H54 (cell line): ENCODE measurements at places on chromosomes 4 and X.

- no peak for DNase-seq
Measured at GRCh38 chr4:150974750-150975149, 40.3 kb downstream of the LRBA start.

DNA sequence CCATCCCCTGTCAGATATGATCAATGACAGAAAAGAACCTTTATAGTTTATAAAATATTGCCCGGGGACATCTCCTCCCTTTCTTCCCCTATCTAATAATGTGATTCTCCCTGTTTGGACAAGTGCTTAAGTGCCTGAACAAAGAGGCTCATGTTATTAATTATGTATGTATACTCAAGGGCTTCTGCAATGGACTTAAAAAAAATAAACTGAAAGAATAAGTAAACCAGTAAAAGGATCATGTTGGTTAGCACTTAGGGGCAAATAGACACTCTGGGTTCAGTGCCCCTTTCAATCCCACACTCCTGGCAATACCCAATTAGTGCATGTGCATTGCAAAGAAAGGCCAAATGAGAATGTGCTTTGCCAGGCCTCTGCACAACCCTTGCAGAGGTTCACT lies 30.7 kb upstream of the RPS6KA6 start:
- DNase-seq = no peak

DNA sequence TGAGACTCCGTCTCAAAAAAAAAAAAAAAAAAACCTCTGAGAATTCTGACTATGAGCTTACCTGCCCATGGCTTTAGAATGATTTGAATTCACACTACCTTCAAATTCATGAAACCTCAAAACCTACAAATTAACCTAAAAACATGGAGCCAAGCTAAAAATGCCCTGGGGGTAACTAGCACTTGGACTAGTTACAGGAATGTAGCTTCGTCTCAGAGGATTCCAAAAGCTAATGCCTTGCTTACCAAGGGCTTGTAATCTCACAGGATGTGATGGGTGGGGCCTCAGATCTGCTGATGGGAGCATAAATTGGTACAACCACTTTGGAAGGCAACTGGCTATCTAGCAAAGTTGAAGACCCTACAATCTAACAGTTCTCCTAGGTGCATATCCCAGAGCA lies 79.4 kb upstream of the SPRY1 start:
- no peak for DNase-seq

GRCh38 chrX:81890521-81890920 lies 688.6 kb downstream of the SH3BGRL start:
- DNase-seq = no peak

GRCh38 chr4:92791871-92792440 lies 488.2 kb downstream of the GRID2 start:
- DNase-seq = no peak

GRCh38 chrX:155968791-155969190 lies 28.7 kb upstream of the IL9R start:
- no peak for DNase-seq

DNA sequence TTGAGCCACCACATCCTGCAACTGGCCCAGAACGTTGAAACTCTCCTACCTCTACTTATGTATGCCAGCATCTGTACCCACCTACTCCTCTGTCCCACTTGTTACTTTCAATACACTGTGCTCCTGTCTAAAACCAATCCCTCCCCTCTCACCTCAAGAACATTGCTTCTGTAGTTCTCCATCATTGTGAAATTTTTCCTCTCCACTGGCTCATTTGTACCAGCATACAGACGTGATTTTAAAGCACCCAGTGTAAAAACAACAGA lies 25.5 kb upstream of the USO1 start:
- DNase-seq = no peak

- no peak for DNase-seq
Measured at GRCh38 chr4:168886351-168886750, 123.7 kb downstream of the CBR4 start.

DNA sequence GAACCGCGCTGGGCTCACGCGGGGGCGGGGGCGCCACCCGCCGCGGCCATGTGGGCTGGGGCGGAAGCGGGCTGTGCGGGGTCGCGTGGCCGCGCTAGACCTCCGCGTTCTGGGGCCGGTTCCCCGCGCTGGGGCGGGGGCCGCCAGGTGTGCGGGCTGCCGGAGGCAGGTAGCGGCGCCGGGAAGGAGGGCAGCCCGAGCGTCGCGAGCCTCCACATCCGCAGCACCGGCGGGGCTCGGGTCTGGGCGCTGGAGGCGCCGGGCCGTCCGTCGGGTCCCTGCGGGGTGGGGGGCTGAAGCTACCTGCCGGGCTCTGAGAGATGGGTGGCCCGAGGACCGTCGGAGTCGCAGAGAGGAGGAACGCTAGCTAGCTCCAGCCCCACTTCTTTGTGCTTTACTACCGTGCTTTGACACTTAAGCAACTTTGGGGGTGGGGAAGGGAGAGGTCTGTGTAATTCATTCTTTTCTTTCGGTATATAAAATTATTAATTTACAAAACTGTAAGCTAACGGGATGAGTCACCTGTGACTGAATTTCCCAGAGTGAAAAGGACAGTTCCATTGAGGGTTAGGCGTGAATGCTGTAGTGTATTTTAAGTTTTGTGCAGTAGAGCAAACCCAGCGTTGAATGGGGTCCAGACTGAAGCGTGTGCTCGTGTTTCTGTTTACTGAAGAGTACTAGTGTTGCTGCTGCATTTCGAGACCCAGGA lies 689 bp downstream of the METAP1 start:
- DNase-seq = no peak

GRCh38 chr4:101696276-101697010 lies 94.1 kb upstream of the BANK1 start:
- DNase-seq = no peak

DNA sequence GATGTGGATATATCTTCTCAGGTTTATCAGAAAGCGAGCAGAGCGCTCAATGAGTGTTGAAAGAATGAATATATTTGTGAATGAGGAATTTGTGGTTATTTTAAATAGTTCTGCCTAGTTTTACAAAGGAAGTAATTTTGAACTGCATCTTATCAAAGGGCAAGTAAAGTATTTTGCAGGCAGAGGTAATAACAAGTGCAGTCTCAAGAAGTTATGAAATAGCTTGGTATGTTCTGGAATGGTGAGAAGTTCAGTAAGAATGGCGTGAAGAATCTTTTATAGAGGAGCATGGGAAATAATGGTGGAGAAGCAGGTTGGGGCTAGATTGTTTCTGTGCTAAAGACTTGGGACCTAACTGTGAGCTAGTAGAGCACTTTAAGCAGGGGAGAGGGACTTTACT lies 10.9 kb downstream of the TMA16 start:
- DNase-seq = no peak

GRCh38 chrX:31092476-31092875 lies 20.6 kb upstream of the FTHL17 start:
- no peak for DNase-seq

DNA sequence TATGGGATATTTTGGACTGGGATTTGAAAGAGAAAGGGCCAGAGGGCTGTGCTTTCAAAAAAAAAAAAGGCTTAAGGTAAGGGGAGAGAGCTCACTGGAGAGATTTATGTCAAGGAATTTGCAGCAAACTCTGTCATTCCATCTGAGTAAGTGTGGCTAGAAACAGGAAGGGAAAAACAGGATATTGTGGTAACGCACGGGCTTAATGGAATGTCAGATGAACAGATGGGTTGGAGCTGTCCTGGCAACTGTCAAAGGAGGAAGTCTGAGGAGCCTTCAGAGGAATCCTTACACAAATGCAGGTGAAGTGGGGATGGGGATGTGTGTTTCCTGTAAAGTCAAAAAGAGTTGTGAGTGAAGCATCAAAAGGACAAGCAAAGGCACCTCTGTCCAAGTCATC lies 15.1 kb upstream of the NKX3-2 start:
- no peak for DNase-seq
